Dorsolateral prefrontal cortex (tissue), 122 donors: ENCODE measurements at places on chromosomes 5 and 9. TPM values are rescaled to one million over a fixed set of nuclear protein-coding genes. Genes with fewer than 3 reads are reported as not detected.

- DNase-seq = no peak
Observed at GRCh38 chr5:19531374-19531952, 456.5 kb downstream of the CDH18 start.

DNA sequence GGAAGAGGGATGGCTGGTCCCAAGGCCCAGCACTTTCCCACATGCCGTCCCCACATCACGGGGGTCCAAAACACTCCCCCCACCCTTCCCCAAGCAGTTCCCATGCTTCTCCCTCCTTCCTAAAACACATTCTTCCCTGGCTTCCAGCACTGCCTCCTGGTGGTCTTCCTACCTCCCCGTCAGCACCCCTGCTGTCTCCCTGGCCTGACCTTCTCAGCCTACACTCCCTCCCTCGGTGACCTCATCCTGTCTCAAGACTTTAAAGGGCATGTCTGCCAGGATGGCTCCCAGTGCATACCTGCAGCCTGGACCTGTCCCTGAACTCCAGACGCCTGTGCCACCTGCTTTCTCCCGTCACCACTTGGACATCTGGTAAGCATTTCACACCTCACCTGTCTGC lies 4.3 kb upstream of the NCS1 start:
- DNase-seq = no peak

DNA sequence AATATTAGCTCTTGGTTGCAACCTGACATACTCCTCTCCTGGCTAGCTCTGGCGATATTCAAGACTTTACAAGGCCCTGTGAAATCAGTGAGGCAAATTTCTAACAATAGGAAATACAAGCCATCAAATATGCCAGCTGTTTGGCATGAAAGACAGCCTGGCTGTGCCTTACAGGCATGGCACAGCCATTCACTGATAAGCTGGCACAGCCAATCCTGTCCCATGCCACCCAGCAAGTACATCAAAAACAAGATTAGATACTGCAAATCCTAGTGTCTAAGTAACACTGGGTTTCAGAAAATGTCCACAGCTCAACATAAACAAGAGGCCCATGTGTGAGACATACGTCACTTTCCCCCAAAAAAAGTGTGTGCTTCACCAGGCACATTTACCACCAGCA lies 1045.8 kb upstream of the DMAC1 start:
- peak; percentile 69 for DNase-seq

RLN1 gene
- 0.60 TPM for total RNA-seq

- no peak for DNase-seq
Observed at GRCh38 chr5:78275998-78276543, 18.4 kb downstream of the AP3B1 start.

DNA sequence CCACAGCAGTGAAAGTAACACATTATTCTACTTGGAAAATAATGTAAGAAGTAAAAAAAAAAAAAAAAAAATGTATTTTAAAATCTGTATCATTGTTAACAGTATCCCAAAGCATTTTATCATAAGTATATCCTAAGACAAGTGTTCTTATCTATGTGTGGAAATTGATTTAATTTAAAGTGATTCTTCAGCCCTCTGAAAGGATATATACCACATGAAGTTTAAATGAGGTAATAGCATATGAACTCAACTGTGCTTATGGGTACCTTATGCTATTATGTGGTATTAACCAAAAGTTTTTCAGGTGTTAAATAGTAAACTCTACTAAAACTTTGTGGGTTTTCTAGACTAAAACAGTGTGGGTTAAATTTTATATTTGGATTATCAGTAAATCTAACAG lies 2.8 kb upstream of the SECISBP2 start:
- no peak for DNase-seq

PCDHB14 gene
- 11.4 TPM for total RNA-seq

- DNase-seq = no peak
Observed at GRCh38 chr9:137504432-137504777, 45.3 kb upstream of the NSMF start.

WDR38 gene
- total RNA-seq = not detected
